GM12878 (cell line): ENCODE measurements at places on chromosomes 6 and 20. TPM values are rescaled to one million over a fixed set of nuclear protein-coding genes. Genes with fewer than 3 reads are reported as not detected.

GRCh38 chr20:59404749-59405148 is 104.3 kb downstream of the EDN3 start:
- H3K4me3 ChIP-seq, result no peak overlapping the region
- H3K27ac ChIP-seq, result no peak overlapping the region
- H3K36me3 ChIP-seq, result no peaks in the 10 kb centered on the region
- no peaks in the 10 kb centered on the region for H3K4me1 ChIP-seq
- no peak for DNase-seq

DNA sequence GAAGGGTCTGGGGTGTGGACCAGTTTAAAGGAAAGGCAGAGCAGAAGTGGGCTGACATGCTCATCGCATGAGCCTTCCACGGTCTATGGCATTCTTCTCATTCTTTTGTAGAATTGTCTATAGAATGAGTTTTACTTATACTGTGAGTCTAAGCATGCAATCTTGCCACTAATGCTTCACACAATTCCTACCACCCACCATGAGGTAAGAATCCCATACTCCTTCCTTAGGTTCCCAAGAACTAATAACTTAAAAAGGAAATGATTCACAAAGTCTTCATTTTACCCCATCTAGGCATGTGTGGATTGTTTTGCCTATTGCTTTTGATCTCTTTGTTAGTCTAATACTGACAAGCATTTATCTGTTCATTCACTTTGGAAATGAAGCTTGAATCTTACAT is 195.2 kb downstream of the LY86 start:
- no peaks in the 10 kb centered on the region for H3K4me1 ChIP-seq
- no peaks in the 10 kb centered on the region for H3K36me3 ChIP-seq
- no peak for DNase-seq
- no peaks in the 10 kb centered on the region for H3K27me3 ChIP-seq
- H3K4me3 ChIP-seq, result no peak overlapping the region
- H3K27ac ChIP-seq, result no peak overlapping the region

DNA sequence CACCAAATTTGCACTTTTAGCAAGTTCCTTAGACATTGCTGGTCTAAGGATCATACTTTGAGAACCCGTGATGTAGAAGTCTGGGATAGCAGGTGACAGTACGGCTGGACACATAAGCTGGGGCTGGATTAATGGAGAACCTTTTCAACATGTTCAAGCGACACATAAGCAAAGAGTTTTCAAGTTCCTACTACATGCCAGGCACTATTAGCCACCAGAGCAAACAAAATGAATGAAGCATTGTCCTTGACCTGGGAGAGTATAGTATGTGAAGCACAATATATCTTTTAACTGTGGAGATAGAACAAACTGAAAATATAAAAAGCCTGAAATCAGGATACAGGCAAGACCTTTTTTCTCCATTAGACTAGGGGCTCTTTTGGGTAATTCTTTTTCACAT is 102.9 kb downstream of the ADGRG6 start:
- no peaks in the 10 kb centered on the region; the same call in 1 of the 2 replicates for H3K27me3 ChIP-seq
- no peak overlapping the region for H3K4me3 ChIP-seq
- H3K27ac ChIP-seq, result no peak overlapping the region
- no peaks in the 10 kb centered on the region for H3K36me3 ChIP-seq
- DNase-seq, result no peak
- no peaks in the 10 kb centered on the region for H3K4me1 ChIP-seq

Gene LY86
- total RNA-seq, result 68.2 and 77.3 TPM in 2 replicates

DNA sequence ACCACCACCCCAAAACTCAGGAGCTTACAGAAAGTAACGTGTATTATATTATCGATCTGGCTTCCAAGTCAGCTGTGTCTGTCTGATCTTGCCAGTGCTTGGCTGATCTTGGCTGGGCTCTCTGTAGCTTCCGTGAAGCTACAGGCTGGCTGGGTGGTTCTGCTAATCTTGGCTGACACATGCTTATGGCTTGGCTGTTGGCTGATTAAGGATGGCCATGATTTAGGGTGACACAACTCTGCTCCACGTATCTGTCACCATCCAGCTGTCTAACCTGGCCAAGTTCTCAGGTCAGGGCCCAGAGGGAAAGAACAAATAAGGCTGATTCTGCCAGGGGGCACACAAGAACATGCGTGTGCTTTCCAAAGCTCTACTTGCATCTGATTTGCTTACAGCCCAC is 64.7 kb upstream of the PRL start:
- peaks cover 31% of the 10 kb centered on the region for H3K4me1 ChIP-seq
- no peak overlapping the region for H3K27ac ChIP-seq
- H3K36me3 ChIP-seq, result no peaks in the 10 kb centered on the region
- no peaks in the 10 kb centered on the region for H3K27me3 ChIP-seq
- DNase-seq, result no peak

GRCh38 chr6:37311741-37312473 is 41.9 kb upstream of the RNF8 start:
- H3K27me3 ChIP-seq, result no peaks in the 10 kb centered on the region
- H3K4me1 ChIP-seq, result peaks cover 14% of the 10 kb centered on the region
- H3K4me3 ChIP-seq, result no peak overlapping the region
- peaks cover 19% of the 10 kb centered on the region for H3K36me3 ChIP-seq

- no peak for DNase-seq
- no peaks in the 10 kb centered on the region for H3K36me3 ChIP-seq
- no peaks in the 10 kb centered on the region for H3K27me3 ChIP-seq
- H3K4me1 ChIP-seq, result no peaks in the 10 kb centered on the region
Measured at GRCh38 chr20:37541326-37541725, 13.7 kb upstream of the BLCAP start.

DNA sequence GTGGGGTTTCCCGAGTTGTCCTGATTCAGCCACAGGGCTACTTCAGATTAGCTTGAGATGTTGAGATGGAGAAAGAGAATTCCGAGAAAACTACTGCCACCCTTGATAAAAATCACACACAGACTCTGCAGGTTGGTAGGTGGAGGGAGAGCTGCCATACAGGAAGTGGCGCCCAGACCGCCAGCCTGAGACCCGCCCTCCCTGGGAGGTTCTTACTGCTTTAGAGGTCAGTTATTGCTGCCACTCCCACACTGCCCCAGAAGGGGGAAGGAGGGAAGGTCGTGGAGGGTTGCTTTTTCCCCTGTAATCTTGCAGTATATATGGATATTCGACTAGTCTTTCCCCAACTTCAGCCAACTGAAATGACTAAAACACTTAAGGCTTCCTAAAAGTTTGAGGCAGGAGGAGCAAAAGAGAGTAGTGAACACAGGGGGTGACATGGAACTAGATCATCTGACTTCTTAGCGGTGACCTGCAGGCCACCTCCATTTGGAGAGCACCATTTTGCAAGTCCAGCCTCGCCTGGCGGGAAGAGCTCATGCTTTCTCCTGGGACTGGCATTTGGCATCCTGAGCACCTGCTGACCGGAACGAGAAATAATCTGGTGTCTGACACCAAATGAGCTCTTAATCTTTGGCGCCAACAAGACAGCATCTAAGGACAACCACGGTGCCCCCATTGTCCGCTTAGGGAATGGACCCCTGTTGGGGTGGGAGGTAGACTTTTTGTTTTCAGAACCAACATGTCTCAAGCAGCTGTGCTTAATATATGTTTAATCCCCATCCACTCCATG is 35.7 kb upstream of the SLC22A1 start:
- no peaks in the 10 kb centered on the region for H3K27me3 ChIP-seq
- H3K36me3 ChIP-seq, result peaks cover 13% of the 10 kb centered on the region
- no peak overlapping the region for H3K4me3 ChIP-seq
- no peaks in the 10 kb centered on the region for H3K4me1 ChIP-seq

Gene KHDC1L
- not detected in 2 replicates for total RNA-seq

Gene SERAC1
- total RNA-seq, result 1.6 and 1.7 TPM in 2 replicates

- no peak overlapping the region for H3K4me3 ChIP-seq
- no peaks in the 10 kb centered on the region for H3K27me3 ChIP-seq
- no peak overlapping the region for H3K27ac ChIP-seq
- H3K4me1 ChIP-seq, result peaks cover 3% of the 10 kb centered on the region; the same call in 1 of the 2 replicates
- no peak for DNase-seq
- no peaks in the 10 kb centered on the region for H3K36me3 ChIP-seq
Measured at GRCh38 chr6:35272005-35272404, 12.5 kb downstream of the ZNF76 start.

- no peaks in the 10 kb centered on the region; the same call in 1 of the 2 replicates for H3K27me3 ChIP-seq
- no peak for DNase-seq
- no peaks in the 10 kb centered on the region for H3K4me1 ChIP-seq
Measured at GRCh38 chr6:6981681-6982322, 126.0 kb upstream of the RREB1 start.

GRCh38 chr6:170449835-170450753 is 103.0 kb downstream of the PSMB1 start:
- H3K27ac ChIP-seq, result no peak overlapping the region
- no peaks in the 10 kb centered on the region for H3K36me3 ChIP-seq
- no peak overlapping the region for H3K4me3 ChIP-seq
- no peaks in the 10 kb centered on the region for H3K4me1 ChIP-seq

DNA sequence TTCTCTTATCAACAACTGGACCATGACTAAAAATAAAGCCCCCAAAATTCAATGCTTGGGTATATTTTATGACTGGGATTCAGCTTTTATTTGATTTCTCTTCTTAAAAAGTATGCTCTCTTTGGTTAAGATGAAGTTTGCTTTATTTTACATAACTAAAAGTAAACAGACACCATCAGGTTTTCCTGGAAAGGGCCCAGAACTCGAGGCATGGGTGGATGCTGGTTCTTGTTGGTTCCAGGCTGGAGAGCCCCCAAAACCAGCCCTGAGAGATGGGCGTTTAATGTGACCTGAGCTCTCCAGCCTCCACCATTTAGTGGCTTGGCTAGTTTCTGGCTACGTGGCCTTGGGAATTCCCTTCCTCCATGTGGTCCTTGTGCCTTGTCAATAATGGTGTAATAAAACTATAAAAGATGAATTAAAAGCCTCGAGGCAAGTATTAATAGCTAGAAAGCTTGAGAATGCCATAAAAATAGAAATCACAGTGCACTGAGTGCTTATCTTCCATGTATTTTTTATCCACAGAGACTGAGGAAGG is 34.1 kb downstream of the BANF2 start:
- H3K4me3 ChIP-seq, result no peak overlapping the region
- H3K36me3 ChIP-seq, result no peaks in the 10 kb centered on the region
- no peaks in the 10 kb centered on the region for H3K4me1 ChIP-seq
- no peak for DNase-seq
- peaks cover 3% of the 10 kb centered on the region; the same call in 1 of the 2 replicates for H3K27me3 ChIP-seq
- no peak overlapping the region for H3K27ac ChIP-seq

Gene LINC00237
- not detected in 2 replicates for total RNA-seq

Gene TREML2
- 6.8 and 8.2 TPM in 2 replicates for total RNA-seq
